ENCODE measurements at places on chromosomes 7 and 10. TPM values are rescaled to one million over a fixed set of nuclear protein-coding genes. Genes with fewer than 3 reads are reported as not detected.

Gene MYOF
- 22.1 TPM for total RNA-seq

DNA sequence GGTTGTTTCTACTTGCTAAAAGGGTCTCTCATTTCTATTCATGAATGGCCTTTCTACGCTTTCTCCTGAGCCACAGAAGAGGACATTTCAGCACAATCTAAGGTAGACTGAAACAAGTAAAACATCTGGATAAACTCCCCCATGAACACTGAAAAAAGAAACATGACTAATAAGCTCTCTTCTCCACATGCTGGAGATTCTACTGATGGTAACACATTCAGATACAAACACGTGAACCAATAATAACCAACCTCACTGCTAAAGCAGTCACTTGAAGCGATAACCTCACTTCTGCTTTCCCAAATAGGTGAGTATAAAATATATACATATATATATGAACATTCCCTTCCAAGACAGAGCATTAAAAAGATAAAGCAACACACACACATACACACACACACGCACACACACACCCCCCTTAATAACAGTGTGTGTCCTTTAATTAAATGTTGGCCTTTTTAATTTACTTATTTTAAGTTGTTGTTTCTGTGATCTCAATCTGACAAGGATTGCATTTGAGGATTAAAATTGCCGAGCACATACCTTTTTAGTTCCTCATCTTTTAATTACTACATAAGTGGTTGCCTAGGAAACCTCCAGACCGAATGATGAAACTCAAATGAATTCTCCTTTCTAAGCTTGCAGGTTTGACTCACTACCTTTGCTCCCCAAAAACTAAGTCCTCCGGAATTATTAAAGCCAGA lies 292.4 kb upstream of the KLF14 start:
- no peaks in the 10 kb centered on the region for H3K27me3 ChIP-seq
- H3K27ac ChIP-seq, result peak overlapping the region; percentile 84
- DNase-seq, result no peak

GRCh38 chr7:150917969-150918368 lies 60.2 kb downstream of the KCNH2 start:
- H3K36me3 ChIP-seq, result no peaks in the 10 kb centered on the region
- H3K27me3 ChIP-seq, result no peaks in the 10 kb centered on the region
- H3K27ac ChIP-seq, result no peak overlapping the region
- H3K4me3 ChIP-seq, result no peak overlapping the region
- no peaks in the 10 kb centered on the region for H3K4me1 ChIP-seq
- no peak for DNase-seq

DNA sequence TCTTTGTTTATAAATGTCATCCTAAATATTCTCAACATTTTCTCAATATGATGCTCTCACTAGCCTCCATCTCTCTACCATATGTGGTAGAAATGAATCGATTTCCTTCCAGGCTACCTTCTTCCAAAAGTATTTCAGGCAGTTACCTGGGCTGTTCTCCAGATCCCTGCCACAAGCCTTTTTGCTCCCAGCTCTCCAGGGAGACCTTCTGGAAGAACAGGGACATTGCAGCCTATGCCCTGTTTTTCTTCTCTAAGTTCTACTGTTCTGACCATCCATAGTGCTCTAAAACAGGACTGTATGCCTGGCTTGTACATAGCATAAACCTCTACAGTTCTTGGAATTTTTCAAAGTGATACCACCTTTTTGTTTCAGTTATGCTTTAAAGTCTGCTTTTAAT lies 552.8 kb downstream of the ANKRD7 start:
- H3K27me3 ChIP-seq, result no peaks in the 10 kb centered on the region
- DNase-seq, result no peak
- H3K36me3 ChIP-seq, result no peaks in the 10 kb centered on the region
- H3K4me1 ChIP-seq, result no peaks in the 10 kb centered on the region
- H3K27ac ChIP-seq, result no peak overlapping the region
